ENCODE measurements at places on chromosomes 5 and 9.

- peak; percentile 62 for DNase-seq
Measured at GRCh38 chr5:93582677-93583438, at the start of gene NR2F1. NR2F1 (plus strand) TSS chr5:93583222; CDS start chr5:93585024, 1,802 bp downstream.

DNA sequence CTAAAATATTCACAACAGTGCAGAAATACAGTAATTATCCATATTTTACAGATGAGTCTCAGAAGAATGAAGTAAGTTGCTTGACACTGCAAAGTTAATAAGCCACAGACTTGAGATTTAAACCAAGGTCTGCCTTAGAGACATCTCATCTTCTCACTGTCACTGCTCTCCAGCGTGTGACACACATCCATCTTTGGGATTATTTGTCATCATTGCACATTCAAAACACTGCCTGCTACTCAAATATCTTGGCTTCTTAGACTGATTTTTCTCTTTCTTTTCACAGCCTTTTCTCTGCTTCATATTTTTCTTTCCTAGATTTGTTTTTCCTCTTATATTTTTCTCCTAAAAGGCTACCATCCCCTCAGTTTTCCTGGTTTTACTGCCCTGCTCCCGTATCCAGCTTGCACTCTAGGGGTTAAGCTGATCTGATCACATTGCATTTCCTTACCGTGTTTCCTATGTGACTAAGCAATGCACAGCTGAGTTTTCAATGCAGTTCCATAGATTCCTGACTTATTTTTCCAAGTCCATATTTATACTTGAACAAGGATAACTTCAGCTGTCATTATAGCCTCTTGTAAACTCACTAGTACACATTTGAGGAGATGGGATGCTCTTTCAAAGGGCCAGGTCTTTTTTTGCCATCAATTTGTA is 353.0 kb downstream of the PLK2 start:
- DNase-seq = no peak

- no peak for DNase-seq
Measured at GRCh38 chr9:131334629-131335367, 45.3 kb downstream of the PLPP7 start.

DNA sequence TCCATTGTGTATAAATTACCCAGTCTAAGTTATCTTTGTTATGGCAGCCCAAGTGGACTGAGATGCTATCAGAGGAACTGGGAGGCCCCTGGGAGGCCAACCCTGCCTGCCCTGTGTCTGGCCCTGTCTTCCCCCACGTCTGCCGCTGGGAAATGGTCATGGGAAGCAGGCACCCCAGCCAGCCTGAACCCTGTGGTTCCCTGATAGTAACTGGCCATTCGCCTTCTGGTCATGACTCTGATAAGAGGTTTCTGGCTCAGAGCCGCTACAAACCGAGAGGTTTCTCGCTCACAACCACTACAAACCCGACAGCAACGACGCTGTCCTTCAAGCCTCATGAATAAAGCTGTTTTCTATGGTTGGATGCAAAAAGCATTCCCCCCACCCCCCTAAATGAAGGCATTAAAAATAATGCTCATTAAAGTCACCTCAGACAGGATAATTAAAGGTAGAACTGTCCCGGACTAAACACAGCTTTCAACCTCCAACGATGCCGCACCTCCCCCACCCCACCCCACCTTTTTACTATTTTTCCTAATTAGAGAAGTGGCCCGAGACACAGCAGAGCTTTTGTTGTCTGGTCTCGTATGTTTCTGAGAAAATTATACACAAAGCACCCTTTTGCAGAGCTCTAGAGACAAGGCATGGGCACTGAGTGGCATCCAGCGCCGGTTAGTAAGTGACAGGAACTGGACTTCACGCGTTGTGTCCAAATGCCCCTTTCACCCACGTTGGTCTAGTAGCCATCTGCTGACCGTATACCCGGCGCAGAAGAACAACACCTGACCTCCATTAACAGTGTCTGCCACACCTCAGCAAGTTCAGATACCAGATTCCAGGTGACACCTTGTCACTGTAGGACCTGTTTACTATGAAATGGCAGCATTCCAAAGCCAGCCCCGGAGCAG is 140.8 kb downstream of the COL23A1 start:
- no peak for DNase-seq

GRCh38 chr5:148953711-148954110 is 109.2 kb downstream of the SH3TC2 start:
- DNase-seq = no peak

- DNase-seq = no peak
Measured at GRCh38 chr5:129746876-129747275, 1.0 kb upstream of the MINAR2 start.

GRCh38 chr5:50463726-50464125 is 22.6 kb upstream of the EMB start:
- no peak for DNase-seq

DNA sequence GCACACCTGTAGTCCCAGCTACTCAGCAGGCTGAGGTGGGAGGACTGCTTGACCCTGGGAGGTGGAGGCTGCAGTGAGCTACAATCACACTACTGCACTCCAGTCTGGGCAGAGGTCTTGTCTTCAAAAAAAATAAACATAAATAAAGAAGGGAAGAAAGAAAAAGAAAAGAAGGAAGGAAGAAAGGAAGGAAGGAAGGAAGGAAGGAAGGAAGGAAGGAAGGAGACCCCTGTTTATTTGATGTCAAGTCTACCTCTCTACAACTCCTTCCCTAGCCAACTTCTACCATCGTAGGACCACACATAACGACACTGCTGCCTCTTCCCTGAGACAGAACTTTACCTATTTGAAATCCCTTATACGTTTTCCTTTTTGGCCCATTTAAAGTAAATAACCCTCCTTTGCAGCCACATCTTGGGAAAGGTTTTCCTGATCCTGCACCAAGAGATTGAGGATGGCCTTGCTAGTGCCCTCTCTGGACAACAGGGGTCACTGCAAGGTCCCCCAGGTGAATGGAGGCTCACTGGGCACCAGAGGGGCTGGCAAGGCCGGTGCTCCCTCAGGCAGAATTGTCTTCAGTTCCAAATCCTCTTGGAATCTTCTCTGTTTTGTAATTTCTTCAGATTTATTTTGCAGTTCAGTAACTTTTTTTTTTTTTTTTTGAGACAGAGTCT is 10.5 kb downstream of the RPS14 start:
- no peak for DNase-seq

- no peak for DNase-seq
Measured at GRCh38 chr5:81694726-81695125, 56.2 kb downstream of the SSBP2 start.

DNA sequence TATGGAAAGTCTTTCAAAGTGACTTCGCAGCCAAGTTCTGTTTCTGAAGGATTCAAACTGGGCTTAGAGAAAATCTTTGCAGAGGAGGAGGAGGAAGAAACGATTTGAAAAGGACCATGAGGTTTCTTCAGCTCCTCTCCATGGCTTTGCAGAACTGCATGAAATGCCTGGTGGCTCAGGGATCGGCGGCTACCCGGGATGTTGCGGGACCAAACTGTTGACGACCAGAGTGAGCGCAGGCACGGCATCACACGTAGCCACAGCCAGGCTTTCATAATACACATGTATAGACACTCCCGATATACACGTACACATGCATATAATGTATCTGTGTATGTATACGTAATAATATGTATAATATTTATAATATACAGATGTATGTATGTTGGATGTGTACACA is 180.0 kb downstream of the PAX5 start:
- no peak for DNase-seq

DNA sequence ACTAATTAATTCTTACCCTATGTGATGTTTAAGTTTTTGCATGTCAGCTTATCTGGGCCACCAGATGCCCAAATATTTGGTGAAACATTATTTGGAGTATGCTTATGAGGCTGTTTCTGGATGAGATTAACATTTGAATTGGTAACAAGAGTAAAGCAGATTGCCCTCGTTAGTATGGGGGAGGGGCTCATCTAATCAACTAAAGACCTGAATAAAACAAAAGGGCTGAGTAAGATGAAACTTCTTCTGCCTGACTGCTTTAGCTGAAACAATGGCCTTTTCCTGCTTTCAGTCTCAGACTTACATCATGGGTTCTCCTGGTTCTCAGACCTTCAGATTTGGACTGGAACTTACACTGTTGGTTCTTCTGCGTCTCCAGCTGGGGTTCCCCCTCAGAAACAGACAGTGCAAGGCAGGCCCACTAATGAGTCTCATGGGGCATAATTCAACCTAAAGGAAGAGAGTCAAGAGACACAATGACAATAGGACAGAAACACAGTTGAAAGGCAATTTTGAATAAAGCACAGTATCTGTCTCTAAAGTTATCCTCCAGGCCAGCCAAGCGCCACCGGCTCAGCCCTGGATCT is 288.4 kb downstream of the CAAP1 start:
- DNase-seq = no peak

DNA sequence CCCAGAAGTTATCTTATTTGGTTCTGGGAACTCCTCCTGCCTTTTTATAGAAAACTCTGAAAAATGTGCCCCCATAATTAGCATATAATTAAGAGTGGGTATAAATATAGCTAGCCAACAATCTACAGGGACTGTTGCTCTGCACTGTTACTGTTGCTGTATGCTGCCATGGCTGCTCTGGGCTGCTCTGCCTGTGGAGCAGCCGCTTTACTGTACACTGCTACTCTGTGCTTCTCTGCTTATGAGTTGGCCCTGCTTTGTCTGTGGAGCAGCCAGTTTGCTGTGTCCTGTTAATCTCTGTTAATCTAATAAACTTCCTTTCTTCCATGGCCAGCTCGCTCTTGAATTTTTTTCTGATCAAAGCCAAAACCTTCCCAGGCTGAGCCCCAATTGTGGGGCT is 2244.0 kb upstream of the ACO1 start:
- no peak for DNase-seq

DNA sequence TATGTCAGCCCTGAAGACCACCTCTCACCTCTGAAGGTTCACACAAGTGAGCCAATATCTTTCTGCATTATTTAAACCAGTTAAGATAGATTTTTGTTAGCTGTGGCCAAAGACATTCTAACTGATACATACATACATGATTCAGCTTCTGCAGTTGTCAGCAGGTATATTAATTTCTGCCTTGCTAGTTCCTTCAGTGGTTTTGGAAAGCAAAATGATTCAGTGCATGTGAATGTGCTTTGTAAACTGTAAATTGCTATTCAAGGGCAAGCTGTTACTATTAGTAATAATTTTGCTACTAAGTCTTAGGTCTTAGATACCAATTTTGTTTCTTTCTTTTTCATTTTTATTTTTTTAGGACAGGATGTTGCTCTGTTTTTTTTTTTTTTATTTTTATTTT is 89.2 kb upstream of the ERBIN start:
- DNase-seq = no peak

DNA sequence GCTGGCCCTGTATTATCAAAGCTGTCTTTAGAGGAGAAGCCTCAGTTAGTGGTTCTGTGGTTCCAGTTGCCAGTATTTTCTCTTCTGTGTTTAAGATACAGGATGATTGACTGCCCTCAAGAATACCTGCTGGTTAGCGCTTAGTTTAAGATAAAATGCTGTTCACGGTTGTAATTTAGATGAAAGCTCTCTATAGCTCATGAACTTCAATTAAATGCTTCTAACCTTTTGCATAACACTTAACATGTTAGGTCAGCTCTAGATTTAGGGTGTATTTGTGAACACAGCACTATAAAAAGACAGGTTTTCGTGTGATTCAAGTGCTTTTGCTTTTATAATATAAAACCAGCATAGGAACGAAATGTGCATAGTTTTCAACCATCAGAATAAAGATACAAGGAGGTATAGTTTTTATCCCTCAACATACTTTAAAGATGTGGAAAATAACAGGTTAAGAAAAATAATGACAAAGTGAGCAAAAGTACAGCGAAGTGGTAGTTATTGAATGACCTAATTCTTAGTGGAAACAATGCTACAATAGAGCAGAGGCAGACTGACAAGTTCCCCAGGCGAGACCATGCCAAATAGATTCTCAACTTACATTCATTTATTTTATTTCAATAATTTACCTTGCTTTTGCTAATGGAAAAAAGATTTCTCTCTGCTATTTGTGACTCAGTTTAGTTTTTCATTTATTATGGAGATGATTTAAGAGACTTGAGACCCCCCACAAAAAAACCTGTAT is 602.6 kb upstream of the DMAC1 start:
- DNase-seq = no peak

DNA sequence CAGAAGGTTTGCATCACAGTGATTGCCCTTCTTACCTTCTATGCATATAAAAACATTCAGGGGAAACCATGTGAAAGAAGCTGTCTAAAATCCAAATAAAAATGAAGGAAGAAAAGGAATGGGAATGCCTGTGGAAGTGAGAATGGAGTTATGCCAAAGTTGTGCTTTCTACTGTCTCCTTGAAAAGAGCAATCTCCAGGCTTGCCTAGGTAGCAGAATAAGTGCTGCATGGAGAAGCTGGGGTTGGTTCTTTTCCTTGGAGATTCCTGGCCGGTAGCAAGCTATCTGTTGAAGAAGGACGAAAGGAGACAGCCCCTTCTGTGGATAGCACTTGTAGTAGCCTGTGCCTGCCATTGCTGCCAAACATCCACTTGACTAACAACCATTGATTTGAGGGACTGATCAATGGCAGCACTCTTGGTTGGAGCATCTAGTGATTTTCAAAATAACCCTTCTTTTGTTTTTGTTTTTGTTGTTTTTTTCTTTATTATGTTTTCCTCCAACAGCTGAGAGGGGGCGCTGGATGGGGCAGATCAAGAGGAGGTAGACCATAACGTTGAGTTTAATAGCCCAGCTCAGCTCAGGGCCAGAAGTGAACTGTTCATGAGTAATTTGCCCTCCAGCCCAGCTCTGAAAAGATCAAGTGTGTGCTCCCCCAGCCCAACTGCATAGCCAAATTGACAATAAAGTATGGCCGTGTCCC is 1.6 kb downstream of the PLCXD3 start:
- no peak for DNase-seq

- no peak for DNase-seq
Measured at GRCh38 chr9:120865176-120865575, 11.8 kb downstream of the PHF19 start.

DNA sequence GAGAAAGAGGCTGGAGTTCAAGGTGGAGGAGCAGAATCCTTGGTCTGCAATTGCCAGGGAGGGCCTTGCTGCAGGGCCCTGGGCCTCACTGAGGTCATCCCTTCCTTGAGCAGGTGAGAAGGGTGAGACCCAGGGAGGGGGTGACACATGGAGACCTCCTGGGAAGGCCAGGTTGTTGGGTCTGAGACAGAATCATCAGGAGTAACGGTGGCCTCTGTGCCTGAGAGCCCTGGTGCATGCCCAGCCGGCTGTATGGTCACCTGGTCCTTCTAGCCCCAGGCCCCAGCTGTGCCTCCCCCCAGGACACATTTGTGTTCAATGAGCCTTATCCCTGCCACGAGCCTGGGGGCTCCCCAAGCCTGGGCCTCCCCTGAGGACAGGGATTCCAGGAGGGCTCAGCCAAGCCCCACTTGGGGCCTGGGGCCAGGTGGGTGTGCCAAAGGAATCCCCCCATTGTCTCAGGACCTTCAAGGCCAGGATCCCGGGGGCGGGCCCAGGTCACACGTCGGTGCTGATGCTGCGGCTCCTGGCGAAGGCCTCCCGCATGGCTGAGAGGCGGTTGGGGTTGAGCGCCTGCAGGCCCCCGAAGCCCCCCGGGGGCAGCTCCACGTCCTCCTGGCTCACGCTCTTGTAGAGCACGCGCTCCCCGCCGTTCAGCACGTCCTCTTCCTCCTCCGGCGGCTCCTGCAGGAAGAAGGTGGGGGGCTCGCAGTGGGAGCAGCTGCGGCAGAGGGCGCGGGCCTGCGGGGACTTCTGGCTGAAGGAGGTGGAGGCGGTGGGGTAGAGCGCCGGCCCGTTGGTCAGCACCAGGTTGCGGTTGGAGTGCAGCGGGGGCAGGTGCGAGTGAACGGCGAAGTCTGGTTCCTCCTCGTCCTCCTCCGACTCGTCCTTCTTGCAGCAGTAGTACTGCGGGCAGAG is 30.4 kb downstream of the FAM163B start:
- DNase-seq = no peak

- no peak for DNase-seq
Measured at GRCh38 chr5:153552886-153553285, 62.4 kb downstream of the GRIA1 start.

- no peak for DNase-seq
Measured at GRCh38 chr5:119470851-119471451, 18.7 kb downstream of the HSD17B4 start.
